SHP77 (cell line): ENCODE measurements at places on chromosomes 6 and 20.

DNA sequence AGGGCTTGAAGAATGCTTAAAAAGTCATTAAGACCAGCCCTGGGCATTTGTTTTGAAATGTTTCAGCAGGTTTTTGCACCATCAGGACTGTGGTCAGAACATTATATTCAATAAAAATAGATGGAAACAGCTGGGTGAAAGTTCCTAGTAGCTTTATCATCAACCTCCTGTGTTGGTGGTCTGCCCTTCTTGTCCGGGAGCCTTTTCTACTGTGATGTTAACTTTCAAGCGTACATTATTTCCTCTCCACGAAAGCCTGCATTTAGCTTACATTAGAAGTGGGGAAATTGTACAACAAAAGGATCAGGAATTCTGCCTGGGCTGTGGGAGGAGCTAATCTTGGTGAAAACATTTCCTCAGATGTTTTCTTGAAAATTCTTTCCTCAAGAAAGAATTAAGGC is 71.1 kb downstream of the LAMA4 start:
- no peak for DNase-seq

- DNase-seq = peak; percentile 69
Observed at GRCh38 chr20:24917797-24918578, 31.1 kb upstream of the CST7 start.

- no peak for DNase-seq
Observed at GRCh38 chr20:47319517-47320252, 36.8 kb downstream of the ZMYND8 start.

GRCh38 chr20:40275738-40276137 is 413.3 kb downstream of the MAFB start:
- no peak for DNase-seq

- DNase-seq = peak; percentile 11
Observed at GRCh38 chr6:36873612-36874442, 776 bp downstream of the PPIL1 start.

DNA sequence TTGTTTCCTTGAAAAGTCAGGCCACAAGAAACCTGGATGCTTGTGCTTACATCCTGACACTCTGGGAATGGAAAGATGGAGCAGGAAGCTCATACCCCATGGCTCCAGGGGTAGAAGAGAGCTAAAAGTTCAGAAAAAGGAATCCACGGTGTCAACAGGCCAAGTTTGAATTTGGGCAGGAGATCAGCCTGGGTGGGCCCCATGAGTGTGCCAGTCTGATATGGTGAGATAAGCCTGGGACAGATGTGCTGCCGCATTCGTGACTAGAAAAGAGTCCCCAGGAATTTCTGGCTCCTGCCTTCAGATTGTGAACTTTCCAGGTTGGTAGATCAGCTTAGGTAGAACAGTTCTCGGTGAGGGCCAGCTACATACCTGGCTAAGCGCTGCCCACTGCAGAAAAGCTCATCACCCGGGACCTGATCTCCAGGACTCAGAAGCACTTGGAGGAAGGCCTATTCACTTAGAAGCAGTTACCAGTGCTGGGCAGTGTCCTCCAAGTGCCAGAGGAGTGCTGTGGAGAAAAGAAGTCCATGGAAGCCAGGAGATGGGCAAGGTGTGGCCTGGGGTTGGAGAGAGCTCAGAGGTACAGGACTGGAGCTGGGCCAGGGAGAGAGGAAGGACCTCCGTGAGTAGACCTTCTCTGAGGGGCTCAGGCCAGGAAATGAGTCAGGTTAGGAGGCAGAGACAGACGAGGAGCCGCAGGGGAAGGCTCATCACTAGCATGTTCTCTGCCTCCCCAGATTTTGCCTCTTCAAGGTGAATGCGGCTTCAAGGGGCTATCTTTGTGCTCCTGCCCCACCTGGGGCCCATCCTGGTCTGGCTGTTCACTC is at the start of gene TSPO2:
Gene TSPO2, plus strand, starts transcription at position 242 of the 830 bp plus-strand sequence. Its CDS starts 519 bp downstream, at position 761.
- DNase-seq = no peak

DNA sequence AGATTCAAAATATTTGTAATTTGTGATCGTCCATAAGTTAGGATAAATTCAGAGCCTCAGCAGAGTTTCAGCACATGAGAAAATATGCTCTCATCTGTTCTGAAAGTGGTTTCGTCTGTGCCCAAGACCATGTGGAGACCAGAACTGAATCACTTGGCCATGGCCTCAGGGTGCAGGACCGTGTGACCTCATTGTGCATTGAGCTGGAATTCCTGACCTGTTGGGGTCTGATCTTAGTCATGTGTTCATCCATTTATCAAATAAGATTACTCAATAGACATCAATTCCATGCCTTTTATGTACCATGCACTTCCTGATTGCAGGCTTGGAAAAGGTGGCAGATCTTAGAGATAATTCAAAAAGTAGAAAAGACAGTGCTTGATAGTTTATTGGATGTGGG is 680.5 kb downstream of the QKI start:
- no peak for DNase-seq

- DNase-seq = no peak
Observed at GRCh38 chr6:23559587-23560343, 566.2 kb upstream of the NRSN1 start.

DNA sequence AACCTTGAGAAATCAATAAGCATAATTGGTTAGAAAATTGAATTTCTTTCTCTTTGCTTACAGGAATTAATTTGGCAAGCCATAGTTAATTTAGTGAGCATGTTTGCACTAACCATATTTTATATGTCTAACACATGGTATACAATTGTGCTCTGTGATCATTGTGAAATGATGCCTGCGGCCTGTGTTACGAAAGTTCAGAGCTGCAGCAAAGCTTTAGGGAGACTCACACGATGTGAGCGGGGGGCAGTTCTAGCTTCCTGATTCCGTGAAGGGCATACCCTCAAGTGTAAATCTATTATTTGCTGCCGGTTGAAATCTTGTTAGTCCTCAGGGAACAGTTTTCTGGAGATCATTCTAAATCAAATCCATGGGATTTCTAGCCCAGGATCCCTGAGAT is 25.5 kb upstream of the ADTRP start:
- DNase-seq = no peak

- peak; percentile 64 for DNase-seq
Observed at GRCh38 chr6:92047860-92048259, 1371.5 kb downstream of the EPHA7 start.

- DNase-seq = peak; percentile 79
Observed at GRCh38 chr6:21587179-21587960, 6.2 kb upstream of the SOX4 start.

DNA sequence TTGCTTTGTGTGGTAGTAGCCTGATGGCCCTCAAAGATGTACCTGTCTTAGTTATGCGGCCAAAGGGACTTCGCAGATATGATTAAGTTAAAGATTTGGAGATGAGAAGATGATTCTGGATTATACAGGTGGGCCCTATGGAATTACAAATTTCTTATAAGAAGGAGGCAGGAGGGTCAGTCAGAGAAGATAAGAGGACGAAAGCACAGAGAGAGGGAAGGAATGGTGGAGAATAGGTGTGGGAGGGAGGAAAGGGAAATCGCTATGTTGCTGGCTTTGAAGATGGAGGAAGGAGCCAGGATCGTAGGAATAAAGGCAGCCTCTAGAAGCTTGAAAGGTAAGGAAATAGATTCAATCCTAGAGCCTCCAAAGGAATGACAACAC is 1.2 kb upstream of the TSPYL1 start:
- no peak for DNase-seq

- no peak for DNase-seq
Observed at GRCh38 chr6:42136508-42137193, 5.8 kb downstream of the C6orf132 start.
